ENCODE measurements at places on chromosomes 2 and 18.
A peak's percentile ranks its signal among the peaks of the same experiment; 100 is the strongest.

- peak; percentile 15 for DNase-seq
These were observed 137.9 kb upstream of the VRK2 start for GRCh38 chr2:57908736-57909161.

GRCh38 chr2:43341959-43342757, 115.8 kb upstream of the ZFP36L2 start:
- no peak for DNase-seq

DNA sequence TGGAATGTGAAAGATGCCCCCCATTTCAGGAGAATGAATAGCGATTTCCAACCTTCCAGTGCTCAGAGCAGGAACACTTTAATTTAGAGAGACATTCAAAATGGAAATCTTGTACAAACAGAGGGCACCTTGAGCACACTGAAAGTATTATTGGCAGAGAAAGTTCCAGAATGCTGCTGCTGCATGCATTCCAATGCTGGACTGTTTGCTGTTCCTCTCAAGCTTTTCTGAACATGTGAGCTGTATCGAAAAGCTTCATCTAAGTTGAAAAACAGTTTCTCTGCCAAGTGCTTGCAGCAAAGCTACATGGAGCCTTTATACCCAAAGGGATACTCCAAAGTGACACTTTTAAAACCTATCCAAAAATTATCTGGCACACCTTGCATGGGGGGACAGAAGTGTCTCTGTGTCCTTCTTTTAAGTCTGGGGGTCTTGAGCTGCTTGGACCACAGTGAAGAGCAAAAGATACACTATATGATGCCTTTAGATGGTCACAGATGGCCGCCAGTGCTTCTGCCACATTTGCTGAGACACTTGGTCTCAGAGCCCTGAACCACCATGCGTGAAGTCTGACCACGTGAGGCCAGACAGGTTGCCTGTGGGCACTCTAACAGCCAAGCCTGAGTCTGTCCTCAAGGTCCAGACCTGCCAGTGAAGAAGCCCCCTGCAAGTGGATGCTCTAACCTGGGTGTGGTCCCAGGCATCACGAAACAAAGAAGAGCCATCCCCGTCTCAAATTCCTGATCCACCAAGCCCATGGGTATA, 18.8 kb downstream of the UXS1 start:
- no peak for DNase-seq

DNA sequence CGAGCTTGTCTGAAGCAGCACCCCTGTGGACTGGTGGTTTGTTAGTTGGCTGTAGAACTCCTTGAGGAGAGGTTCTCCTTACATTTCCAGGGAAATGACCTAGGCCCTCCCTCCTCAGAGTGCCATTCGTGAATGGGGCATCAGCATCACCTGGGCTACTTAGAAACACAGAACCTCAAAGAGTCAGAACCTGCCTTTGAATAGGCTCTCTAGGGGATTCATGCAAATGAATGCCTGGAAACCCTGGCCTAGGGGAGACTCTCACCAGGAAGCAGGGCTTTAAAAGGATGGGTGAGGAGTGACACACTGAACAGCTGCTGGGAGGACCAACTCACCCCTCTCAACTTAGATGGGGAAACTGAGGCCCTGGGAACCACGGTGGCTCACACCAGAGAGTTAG, 2.1 kb upstream of the MOCOS start:
- DNase-seq, result no peak

- DNase-seq, result peak; percentile 33
These were observed 7.0 kb downstream of the CTIF start for GRCh38 chr18:48545757-48546321.

- no peak for DNase-seq
These were observed 13.6 kb downstream of the SPEG start for GRCh38 chr2:219448099-219448775.

GRCh38 chr18:73520229-73520628, 627.4 kb downstream of the FBXO15 start:
- DNase-seq, result no peak

GRCh38 chr2:173221937-173222594, 132.6 kb upstream of the CDCA7 start:
- no peak for DNase-seq

DNA sequence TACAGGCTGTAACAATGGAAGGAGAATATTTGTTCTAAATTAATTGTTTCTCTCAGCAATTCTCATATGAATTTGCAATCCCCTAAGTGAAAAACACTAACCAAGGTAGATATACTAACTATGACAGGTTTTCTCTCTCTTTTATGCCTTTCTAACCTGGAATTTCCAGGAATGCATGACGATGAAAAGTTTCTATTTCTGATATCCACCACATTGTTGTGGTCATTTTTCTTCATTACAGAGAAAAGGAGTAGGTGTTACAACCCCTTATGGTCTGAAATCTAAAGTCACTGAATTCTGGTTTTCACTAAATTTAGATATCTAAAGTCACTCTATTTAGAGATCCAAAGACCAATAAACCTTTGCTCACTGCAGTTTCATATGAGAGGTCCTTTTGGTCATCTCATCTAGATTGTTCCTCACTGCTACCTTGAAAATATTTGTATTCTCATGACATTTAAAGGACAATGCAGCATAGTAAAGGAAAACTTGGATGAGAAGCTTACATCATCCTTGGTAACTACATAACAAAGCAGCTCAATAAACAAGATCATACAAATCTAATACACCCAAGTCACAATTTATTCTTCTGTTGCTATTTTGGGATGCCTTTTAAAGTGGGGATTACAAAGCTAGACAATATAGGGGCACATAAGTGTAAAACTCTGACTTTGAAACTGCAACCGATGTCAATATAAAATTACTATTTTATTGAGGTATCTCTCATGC, 85.8 kb downstream of the TCF4 start:
- no peak for DNase-seq

GRCh38 chr2:23756593-23757292, 170.2 kb downstream of the ATAD2B start:
- DNase-seq, result no peak

DNA sequence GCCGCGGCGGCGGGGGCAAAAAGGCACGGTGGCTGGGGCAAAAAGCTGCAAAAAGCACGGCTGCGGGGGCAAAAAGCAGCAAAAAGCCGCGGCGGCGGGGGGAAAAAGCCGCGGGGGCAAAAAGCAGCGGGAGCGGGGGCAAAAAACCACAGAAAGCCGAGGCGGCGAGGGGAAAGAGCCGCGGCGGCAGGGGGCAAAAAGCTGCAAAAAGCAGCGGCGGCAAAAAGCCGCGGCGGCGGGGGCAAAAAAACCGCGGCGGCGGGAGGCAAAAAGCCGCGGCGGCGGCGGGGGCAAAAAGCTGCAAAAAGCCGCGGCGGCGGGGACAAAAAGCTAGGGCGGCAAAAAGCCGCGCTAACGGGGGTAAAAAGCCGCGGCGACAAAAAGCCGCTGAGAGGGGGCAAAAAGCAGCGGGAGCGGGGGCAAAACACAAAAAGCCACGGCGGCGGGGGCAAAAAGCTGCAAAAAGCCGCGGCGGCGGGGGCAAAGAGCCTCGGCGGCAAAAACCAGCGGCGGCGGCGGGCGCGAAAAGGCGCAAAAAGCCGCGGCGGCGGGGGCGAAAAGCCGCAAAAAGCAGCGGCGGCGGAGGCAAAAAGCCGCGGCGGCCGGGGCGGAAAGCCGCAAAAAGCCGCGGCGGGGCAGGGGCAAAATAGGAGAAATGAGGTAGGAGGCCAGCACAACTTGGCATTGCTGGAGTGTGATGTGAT, 123.4 kb downstream of the ANKRD30BL start:
- DNase-seq, result no peak

DNA sequence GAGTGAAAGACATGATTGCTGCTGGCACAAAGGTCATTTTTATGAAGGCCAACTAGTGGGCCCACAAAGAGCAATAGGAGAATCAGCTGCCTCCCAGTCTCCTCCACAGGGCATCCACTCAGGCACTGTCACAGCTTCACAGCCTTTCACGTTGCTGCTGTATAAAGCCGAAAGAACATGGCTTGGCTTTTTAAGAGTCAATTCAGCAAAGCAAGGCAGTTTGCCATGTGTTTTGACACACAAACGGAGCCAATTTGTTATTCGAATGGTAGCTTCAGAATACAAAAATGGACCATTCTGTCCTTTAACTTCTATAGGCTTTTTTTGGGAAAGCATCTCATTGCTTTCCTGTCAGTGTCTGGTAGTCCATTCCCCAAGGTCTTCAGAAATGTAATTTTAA, 283.4 kb upstream of the PARD3B start:
- DNase-seq, result no peak

- DNase-seq, result no peak
These were observed 365.1 kb upstream of the ETAA1 start for GRCh38 chr2:67032076-67032475.

GRCh38 chr2:229059331-229060033, 211.6 kb downstream of the PID1 start:
- DNase-seq, result no peak

DNA sequence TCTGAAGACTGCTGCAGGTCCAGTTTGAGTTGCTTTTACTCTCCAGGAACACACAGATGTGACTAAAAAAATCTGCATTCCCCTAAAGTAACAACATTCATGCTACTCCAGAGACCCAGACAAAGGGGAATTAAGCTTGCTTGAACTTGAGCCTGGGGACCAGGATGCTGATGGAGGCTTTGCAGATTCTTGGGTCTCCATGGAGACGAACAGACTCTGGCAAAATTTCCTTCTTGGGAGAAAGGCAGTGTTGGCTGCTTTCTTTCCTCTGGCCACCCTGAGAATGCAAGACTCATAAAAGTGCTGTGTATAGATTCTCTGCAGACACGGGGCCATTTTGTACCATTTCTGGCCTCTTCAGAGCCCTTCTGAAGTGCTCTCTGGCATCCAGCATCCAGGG, 112.0 kb downstream of the ACTR3 start:
- no peak for DNase-seq

Data from MV-4-11 (cell line).